ENCODE measurements at places on chromosomes 4 and X. TPM values are rescaled to one million over a fixed set of nuclear protein-coding genes. Genes with fewer than 3 reads are reported as not detected.

The RIPPLY1 gene
- not detected for polyA plus RNA-seq

The GPR50 gene
- not detected for polyA plus RNA-seq

The NLGN3 gene
- polyA plus RNA-seq, result 8.2 TPM

The SPINK2 gene
- polyA plus RNA-seq, result 633 TPM

The GABRG1 gene
- polyA plus RNA-seq, result 0.40 TPM

The IQCM gene
- polyA plus RNA-seq, result 6.5 TPM

The MAGEA4 gene
- 52.3 TPM for polyA plus RNA-seq

The TLR10 gene
- polyA plus RNA-seq, result 0.21 TPM

The DLG3 gene
- 7.8 TPM for polyA plus RNA-seq

The ARMCX5 gene
- polyA plus RNA-seq, result 6.7 TPM

The PFKFB1 gene
- 1.0 TPM for polyA plus RNA-seq

The ANXA3 gene
- 6.4 TPM for polyA plus RNA-seq

The NHSL2 gene
- polyA plus RNA-seq, result 9.5 TPM

The TXK gene
- 3.1 TPM for polyA plus RNA-seq

The EREG gene
- not detected for polyA plus RNA-seq

The ATP2B3 gene
- polyA plus RNA-seq, result 0.73 TPM

The KLHL34 gene
- 0.16 TPM for polyA plus RNA-seq

The FGFBP1 gene
- polyA plus RNA-seq, result 1.1 TPM

The ARR3 gene
- not detected for polyA plus RNA-seq

The SPRY1 gene
- 30.2 TPM for polyA plus RNA-seq

The PLS3 gene
- 35.4 TPM for polyA plus RNA-seq

The PABPC1L2A gene
- polyA plus RNA-seq, result 1.0 TPM

The NLRP2B gene
- not detected for polyA plus RNA-seq

The ATP7A gene
- 2.9 TPM for polyA plus RNA-seq

The CNGA1 gene
- polyA plus RNA-seq, result 0.28 TPM

The SHROOM4 gene
- 1.9 TPM for polyA plus RNA-seq

The WFS1 gene
- polyA plus RNA-seq, result 80.4 TPM

The GRPR gene
- 0.21 TPM for polyA plus RNA-seq
